ENCODE measurements at places on chromosomes 3 and 15.

DNA sequence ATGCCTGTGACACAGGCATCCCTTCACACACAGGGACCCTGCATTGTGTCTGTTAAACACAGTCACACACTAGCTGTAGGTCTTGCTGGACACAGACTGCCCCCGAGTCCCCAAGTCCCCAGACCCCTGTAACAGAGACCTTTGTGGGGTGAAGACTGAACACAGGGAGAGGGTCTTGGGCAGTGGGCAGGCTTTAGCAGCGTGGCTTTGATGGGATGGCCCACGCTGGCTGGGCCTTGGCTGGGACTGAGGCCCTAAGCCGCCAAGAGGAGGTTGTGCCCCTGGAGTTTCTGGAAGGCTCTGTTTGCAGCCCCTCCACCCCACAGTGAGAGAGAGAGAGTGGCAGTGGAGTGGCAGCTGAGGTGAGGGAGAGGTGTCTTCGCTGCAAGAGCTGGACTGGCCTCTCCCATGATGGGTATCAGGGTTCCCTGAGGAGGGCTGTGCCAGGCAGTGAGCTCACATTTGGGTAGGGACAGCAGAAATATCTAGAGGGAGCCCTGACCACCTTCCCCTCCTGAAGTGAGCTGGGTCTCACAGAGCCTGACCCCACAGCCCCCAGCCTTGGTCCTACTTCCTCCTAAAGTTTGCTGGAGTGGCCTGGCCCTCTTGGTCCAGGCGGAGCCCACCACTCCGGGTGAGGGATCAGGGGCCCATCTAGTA lies 635 bp upstream of the VILL start:
- no peak for DNase-seq

- no peak for DNase-seq
These were observed 19.3 kb upstream of the SLC12A8 start for GRCh38 chr3:125231895-125232294.

GRCh38 chr15:89926158-89926557 lies 13.4 kb upstream of the ARPIN start:
- DNase-seq, result no peak

DNA sequence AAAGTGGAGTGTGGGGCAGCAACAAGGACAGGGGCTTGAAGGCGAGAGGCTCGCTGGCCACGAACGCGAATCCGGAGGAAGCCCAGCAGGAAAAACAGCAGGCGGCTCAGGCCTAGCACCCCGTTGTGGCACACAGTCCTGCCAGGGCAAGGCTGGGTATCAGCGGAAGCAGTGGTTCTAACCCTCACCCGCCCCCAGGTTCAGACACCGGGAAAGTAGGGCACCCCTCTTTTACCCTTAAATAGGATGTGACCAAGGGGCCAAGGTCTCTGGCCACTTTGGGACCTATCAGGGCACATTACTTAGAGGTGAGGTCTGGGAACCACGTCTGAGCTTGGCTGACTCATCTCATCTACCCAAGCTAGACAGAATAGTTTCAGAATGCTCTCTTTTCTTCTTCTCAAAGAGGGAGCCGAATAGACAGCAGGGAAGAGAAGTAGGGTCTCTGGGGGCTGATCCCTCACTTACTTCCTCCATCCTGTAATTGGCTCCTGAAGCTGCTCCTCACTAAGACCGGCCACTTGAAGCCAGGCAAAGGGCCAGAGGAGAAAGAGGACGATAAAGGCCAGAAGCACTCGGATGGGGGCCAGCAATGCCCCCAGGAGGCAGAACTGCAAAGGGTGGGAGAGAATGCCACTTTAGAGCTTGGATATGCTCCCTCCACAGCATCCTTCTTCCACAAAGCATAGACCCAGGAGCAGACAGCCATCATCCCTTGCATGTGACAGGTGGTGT lies 1.7 kb downstream of the LPCAT4 start:
- peak; percentile 63 for DNase-seq

DNA sequence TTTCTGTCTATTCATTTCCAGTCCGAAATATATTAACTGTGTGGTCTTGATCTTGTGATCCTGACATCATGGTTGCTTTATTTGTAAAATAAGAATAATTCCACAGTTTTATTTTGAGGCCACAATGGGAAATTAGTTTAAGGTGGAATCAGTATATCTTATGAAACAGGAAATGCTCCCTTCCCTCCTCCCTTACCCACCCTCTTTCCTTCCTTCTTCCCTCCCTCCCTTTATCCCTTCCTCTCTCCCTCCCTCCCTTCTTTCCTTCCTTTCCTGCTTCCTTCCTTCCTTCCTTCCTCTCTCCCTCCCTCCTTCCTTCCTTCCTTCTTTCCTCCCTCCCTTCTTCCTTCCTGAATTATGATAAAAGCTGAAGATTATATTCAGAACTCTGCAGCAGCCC lies 452.3 kb downstream of the NAALADL2 start:
- DNase-seq, result no peak

- no peak for DNase-seq
These were observed 485.0 kb upstream of the ATP11B start for GRCh38 chr3:182308328-182308727.

DNA sequence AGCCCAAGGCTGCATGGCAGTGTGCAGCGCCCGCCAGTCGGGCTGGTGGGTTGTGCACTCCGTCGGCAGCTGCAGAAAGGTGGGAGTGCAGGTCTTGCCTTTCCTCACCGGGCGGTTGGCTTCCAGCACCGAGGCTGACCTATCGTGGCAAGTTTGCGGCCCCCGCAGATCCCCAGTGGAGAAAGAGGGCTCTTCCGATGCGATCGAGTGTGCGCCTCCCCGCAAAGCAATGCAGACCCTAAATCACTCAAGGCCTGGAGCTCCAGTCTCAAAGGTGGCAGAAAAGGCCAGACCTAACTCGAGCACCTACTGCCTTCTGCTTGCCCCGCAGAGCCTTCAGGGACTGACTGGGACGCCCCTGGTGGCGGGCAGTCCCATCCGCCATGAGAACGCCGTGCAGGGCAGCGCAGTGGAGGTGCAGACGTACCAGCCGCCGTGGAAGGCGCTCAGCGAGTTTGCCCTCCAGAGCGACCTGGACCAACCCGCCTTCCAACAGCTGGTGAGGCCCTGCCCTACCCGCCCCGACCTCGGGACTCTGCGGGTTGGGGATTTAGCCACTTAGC lies 4.3 kb downstream of the ISL2 start:
- peak; percentile 72 for DNase-seq

DNA sequence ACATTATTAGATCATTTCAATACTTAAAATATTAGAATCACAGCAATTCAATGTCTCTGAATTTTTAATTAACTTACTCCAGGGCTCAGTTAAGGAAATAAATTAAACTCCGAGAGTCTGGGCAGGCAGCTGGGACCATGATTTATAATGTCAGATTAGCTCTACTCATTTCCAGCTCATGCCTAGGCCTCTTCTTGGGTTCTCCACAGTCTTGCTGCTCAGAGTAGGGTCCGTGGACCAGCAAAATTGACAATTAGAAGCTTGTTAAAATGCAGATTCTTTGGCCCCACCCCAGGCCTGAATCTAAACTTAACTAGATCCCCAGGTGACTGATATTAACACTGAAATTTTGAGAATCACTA lies 28.2 kb downstream of the ADAMTS9 start:
- DNase-seq, result no peak

DNA sequence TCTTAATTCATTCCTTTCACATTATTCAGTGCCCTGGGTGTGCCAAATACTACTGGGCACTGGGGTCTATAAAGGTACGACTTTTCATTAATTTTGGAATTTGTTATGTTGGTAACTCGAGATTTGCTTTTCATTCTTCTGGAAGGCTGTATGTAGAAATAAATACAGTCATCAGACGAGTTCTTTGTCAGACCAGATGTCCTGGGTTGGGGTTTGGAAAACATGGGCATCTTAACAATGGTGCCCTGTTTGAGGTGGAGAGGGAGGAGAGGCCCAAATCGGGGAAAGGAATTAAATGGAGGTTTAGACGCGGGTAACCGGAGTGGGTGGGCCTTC lies 662 bp upstream of the GLCE start:
- DNase-seq, result no peak

DNA sequence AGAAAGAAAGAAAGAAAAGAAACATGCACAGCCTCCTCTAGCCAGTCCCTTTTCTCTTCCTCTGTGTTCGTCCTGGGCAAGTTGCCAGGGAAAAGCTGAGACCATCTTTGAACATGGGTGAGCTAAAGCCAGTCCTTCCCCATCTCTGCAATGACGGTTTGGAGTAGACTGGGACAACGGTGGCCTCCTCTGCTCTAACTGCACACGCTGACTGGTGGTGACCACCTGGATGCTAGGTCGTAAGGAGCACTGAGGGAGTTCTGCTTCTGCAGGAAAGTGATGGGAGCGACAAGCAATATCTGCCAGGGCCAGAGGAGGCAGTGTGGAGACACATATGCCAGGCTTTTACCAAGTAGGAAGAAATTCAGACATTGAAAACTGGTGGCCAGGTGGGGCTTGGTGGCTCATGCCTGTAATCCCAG lies 111.7 kb downstream of the NUP210 start:
- DNase-seq, result peak; percentile 59

DNA sequence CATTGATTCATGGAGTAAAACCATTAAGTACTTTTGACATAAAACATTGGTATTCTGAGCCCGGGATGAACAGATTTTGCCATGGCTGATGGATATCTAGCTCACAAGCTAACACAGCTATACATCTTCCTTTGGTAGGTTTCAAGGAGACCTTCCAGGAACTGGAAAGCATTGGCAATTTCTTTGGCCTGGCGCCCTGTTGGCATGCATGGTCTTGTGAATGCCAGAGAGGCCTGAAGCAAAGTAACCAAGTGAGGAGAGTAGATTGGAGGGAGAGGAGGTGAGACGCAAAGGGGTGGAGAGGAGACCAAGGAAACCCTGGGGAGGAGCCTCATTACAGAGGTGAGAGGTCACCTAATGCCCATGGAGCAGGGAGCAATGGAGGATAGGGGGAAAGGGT lies 67.2 kb downstream of the SQOR start:
- DNase-seq, result no peak

GRCh38 chr15:38085114-38085513 lies 150.7 kb downstream of the TMCO5A start:
- no peak for DNase-seq

GRCh38 chr15:38928431-38928830 lies 363.8 kb upstream of the RASGRP1 start:
- no peak for DNase-seq

- no peak for DNase-seq
These were observed 1.2 kb downstream of the HRH1 start for GRCh38 chr3:11155341-11156025.

- DNase-seq, result peak; percentile 80
These were observed 57.5 kb upstream of the HACD2 start for GRCh38 chr3:123642182-123642956.

Data from GM13977 (cell line).